ENCODE measurements at places on chromosomes 4 and X. TPM values are rescaled to one million over a fixed set of nuclear protein-coding genes. Genes with fewer than 3 reads are reported as not detected.

RADX gene
- not detected for total RNA-seq

DHX15 gene
- 95.4 TPM for total RNA-seq

MAGEA8 gene
- total RNA-seq: not detected

- no peak for DNase-seq
Measured at GRCh38 chrX:129930941-129931410, 25.0 kb downstream of the UTP14A start.

DNA sequence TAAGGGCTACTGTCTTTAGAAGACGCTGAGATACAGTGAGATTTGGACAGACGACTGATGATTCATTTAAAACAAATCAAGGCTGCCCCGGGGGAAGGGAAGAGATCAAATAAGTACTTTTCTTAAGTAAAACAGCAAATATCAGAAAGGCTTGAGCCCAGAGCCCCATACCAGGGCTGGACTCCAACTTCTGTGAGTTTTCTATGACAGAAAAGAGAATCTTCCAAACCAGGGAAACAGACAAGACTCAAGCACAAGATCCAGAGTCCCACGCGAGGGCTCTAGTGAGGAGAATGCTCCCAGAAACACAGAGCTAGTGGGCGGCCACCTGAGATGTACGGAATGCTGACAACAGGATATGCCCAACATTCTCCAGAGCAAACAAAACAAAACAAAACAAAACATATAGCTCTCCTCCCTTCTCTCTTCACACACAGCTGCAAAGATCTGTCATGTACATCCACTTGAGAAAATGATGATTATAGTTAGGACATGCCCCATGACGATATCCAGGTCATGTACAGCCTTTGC, 13.1 kb downstream of the ACSL1 start:
- DNase-seq: no peak

- no peak for DNase-seq
Measured at GRCh38 chr4:58225460-58225859, 1115.3 kb upstream of the IGFBP7 start.

GRCh38 chrX:103565197-103565596, 20.1 kb upstream of the TCEAL4 start:
- no peak for DNase-seq
